Daoy (cell line): ENCODE measurements at places on chromosomes 11 and 22. TPM values are rescaled to one million over a fixed set of nuclear protein-coding genes. Genes with fewer than 3 reads are reported as not detected.

Gene CDPF1
- total RNA-seq, result 14.3 and 19.9 TPM in 2 replicates

Gene NLRP14
- total RNA-seq, result 0.48 and 0.63 TPM in 2 replicates

Gene SEZ6L
- not detected in 2 replicates for total RNA-seq

Gene MMP3
- total RNA-seq, result 0.11 and 0.36 TPM in 2 replicates

Gene NUCB2
- total RNA-seq, result 44.5 and 62.1 TPM in 2 replicates

Gene PDE3B
- 2.3 and 5.1 TPM in 2 replicates for total RNA-seq

DNA sequence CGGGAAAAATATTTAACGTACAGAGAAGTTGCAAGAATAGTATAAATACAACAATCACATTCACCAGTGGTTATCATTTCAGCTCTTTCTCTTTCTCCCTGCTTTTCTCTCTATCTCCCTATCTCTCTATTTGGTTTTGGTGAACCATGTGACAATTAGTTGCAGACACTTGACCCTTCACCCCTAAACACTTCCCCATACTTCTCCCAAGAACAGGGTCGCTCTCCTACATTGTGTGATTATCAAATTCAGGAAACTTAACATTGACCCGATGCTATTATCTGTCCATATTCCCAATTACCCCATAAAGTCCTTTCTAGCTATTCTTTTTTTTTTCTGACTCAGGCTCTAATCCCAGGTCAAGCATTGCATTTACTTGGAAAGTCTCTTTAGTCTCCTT is 4.8 kb upstream of the CYB5R3 start:
- no peak for DNase-seq

DNA sequence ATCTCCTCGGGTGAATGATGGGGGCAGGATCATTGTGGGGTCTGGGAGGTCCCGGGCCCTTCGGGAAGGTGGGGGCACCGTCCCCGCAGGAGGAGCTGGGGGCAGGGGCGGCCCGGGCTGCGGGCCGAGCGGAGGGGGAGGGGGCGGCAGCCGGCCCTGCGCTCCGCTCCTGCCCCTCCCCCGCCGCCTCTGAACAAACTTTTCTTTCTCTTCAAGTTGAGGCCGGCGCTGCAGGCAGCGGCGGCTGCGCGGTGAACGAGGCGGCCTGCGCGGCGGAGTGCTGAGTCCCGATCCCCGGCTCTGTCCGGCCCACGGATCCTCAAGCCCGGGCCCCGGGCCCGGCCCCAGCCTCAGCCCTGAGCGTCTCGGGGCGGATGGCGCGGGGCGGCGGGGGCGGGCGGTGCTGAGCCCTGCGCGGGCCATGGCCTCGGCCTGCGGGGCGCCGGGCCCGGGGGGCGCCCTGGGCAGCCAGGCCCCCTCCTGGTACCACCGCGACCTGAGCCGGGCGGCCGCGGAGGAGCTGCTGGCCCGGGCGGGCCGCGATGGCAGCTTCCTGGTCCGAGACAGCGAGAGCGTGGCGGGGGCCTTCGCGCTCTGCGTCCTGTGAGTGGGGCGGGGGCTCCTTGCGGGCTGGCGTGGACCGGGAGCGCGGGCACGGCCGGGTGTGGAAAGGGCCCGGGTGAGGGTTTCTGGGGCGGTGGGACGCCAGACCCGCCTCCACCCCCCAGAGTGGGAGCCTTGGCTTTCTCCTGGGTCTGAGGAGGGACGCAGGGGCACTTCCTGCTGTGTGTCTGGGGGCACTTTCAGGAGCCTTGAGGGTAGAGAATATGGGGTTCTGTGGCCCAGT is at the start of gene INPPL1:
Gene INPPL1 (plus strand): TSS at position 204 of the 847 bp plus-strand sequence. CDS start 218 bp downstream, at position 422.
- DNase-seq, result peak; percentile 44

DNA sequence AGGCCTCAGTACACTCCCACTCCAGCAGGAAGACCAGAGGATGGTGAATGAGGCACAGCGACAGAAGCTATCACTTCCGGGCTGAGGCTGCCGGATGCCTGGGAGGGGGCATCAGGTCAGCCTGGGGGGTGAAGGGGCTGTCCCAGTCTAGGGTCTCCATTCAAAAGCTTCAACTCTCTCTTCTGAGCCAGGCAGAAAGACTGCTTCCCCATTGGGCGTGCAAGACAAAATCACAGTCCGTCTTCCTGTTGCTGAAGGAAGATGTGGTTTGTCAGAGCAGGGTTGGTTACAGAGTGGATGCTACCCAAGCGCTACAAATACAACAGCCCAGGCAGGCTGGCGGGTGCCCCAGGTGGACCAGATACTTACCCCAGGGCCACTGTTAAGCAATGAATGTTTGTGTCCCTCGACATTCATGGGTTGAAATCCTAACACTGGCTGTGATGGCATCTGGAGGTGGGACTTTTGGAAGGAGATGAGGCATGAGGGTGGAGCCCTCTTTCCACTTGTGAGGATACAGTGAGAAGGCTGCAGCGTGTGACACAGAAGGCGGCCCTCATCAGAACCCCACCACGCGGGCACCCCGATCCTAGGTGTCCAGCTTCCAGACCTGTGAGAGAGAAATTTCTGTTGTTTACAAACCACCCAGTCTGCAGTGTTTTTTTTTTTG is 12.0 kb downstream of the UPK3A start:
- DNase-seq, result no peak

DNA sequence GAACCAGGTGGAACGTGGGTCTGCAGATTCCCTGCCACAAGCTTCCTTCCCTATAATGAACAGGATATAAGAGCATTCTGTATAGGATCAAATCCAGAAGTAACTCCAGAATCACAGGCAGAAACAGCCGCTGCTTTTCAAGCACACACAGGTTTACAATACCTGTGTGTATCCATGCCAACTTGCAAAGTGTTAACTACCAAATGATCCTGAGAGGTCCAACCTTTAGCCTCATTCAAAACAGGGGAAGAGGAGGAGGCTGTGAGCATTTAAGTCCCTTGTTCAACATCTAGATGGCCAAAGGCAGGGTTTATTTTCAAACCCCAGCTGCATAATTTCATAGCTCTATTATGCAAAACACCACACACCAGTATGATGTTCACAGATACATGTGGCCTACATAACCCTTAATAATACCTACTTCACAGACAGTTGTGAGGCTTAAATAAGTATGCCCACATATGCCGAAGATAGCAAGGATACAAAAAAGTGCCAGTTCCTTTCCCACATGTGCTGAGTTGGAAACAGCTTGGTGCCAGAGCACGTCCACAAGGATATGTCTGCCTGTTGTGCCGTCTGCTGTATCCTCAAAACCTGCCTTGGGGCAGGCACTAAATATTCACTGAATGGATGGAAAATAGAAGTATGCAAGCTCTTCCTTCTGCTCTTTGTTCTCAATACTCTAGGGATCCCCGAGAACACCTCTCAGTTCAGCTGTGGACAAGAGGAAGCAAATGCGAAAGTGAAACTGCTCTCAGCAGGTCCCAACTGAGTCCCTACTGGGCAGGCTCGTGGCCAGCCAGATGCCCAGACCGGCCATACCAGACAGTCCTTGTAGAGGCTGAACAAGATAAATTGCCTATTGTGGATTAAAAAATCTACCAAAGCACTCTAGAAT is 66.8 kb downstream of the LARGE1 start:
- DNase-seq, result peak; percentile 85

DNA sequence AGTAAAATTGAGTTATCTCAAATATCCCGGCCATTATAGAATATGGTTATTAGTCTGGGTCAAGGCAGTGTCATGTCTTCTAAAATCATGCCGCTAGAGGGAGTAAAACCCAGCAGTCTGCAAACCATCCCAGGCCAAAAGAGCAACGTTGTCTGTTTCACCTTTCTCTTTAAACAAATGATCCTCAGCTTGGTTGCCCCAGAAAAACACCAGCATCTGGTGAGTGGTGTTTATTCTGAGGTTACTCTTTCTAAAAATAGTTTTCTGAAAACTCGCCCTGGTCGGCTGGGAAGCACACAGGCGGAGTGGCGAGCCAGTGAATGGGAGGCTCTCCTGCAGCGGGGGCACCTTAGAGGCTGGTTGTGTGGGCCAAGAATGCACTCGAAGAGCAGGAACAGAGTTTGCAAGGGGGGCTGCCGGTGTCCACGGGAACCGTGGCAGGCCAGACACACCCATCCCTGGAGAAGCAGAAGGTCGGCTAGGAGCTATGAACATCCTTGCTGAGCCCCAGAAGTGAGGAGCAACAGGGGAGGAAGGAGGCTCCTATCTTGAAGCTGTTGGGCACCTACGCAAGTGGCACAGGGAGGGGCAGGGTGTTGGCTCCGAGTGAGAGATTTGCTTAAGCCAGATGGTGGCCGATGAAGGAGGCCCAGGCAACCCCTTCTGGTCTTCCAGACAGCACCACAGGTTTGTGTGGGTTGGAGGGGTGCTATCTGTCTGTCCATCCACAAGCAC is 297.1 kb downstream of the ETS1 start:
- peak; percentile 73 for DNase-seq

- DNase-seq, result no peak
Measured at GRCh38 chr11:69601011-69601975, 39.7 kb upstream of the CCND1 start.

DNA sequence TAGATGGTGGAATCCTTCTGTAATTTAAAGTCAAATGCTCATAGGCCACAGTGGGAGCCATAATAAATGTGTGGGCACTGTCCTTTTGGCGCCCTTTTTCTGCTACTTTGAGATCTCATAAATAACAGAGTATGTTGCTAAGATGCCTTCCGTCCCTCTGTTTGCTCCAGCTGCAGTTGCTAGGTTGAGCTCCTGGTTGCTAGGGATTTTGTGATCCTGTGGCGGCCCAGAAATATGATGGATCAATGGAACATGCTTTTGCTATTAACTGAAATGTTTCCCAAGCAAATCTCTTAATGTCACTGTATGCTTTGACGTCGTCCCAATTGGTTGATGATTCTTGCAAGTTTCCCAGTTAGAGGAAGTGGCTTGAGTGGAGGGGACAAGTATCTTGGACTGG is 53.5 kb downstream of the MYO18B start:
- DNase-seq, result no peak

- DNase-seq, result no peak
Measured at GRCh38 chr22:25112538-25113253, 87.0 kb upstream of the CRYBB3 start.

DNA sequence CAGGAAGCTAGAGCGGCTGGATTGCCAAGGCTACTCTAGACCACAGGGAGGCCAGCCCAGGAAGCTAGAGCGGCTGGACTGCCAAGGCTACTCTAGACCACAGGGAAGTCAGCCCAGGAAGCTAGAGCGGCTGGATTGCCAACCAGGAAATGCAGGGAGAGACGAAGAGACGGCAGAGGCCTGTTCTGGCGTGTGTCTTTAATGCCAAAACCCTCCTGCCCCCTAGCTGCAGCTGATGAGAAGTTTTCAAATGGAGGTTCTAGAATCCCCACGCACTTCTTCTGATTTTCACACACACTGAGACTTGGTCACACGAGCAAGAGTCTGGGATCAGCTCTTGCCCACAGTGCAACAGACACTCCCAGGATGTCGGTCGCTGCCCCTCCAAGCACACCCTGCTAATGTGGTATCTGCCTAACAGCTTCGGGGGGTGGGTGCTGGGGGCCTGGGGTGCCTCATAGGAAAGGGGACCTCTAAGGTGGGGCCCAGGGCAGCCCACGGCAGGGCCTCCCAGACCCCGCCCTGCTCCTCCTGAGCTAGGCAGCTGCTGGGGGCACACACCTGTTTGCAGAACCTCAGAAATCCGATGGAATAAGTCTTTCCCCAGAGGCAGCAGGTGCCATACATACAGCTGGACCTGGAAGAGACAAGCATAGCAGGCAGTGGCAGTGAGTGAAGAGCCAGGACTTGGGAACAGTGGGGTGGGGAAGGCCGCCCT is 28.5 kb downstream of the MAFF start:
- peak; percentile 80 for DNase-seq

DNA sequence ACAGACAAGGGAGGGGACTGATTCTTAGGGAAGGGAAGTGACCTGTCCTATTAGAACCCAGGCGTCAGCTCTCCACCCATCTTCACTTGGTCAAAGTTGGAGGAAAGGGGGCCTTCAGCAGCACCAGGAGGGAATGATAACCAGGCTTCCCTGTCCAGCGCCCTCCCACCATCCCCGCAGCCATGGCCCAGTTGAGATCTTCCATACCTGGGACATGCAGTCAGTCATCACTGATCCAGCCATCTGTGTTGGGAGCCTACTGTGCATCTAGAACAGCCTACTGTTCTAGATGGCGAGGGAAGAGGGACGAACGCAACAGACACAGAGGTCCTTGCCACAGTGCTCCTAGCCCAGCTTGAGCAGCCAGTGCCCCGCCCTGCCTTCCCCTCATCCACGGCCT is 40.6 kb downstream of the PDGFB start:
- no peak for DNase-seq

DNA sequence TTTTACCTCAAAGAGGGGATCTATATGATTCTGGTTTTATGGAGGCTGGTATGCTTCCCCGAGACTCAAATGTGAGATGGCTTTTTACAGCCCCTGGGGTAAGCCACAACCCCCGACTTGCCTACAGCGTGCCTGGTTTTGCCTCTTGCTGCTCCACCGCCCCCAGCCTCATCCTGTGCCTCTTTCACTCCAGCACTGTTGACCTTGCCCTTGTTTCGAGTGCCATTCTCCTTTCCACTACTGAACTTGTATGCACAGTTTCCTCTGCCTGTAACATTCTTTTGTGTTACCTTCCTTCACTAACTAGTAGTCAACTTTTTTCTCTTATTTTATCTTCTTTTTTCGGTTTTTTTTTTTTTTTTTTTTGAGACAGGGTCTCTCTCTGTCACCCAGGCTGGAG is 219.0 kb upstream of the ZBED5 start:
- no peak for DNase-seq

DNA sequence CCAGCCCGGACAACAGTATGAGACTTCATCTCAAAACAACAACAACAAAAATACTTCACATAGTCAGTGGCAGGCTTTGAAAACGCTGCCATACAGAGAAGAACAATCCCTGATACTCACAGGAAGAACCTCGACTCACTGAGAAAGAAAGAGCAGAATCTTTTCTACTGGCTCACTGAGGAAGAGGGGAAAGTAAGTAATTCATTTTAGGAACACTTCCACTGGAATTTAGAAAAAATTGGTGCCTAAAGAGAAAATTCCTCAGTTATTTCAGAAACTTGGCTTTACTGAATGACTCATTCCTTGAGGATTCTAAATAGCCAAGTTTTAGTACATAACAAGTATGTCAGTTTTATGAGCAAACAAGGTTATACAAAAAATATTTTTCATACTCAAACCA is 12.3 kb downstream of the NARS2 start:
- no peak for DNase-seq
